ENCODE measurements at places on chromosomes 11 and 22. TPM values are rescaled to one million over a fixed set of nuclear protein-coding genes. Genes with fewer than 3 reads are reported as not detected.

The POU2AF2 gene
- total RNA-seq = not detected

The IL10RA gene
- total RNA-seq = 6.2 TPM

The SCGB1D4 gene
- not detected for total RNA-seq

The OR6A2 gene
- not detected for total RNA-seq

The RTL10 gene
- total RNA-seq = 26.6 TPM

The NAV2 gene
- total RNA-seq = 5.8 TPM

The TRPC6 gene
- total RNA-seq = 7.3 TPM

The DCDC1 gene
- total RNA-seq = 0.81 TPM

The ALDH3B1 gene
- total RNA-seq = 6.2 TPM

The TSSK2 gene
- total RNA-seq = not detected
